Stimulated activated CD8-positive, alpha-beta memory T cell treated with anti-CD3 and anti-CD28 coated beads, Interleukin-7, amount 100 ng/mL, for 48 hours (primary cell): ENCODE measurements at places on chromosomes 11 and 22.

DNA sequence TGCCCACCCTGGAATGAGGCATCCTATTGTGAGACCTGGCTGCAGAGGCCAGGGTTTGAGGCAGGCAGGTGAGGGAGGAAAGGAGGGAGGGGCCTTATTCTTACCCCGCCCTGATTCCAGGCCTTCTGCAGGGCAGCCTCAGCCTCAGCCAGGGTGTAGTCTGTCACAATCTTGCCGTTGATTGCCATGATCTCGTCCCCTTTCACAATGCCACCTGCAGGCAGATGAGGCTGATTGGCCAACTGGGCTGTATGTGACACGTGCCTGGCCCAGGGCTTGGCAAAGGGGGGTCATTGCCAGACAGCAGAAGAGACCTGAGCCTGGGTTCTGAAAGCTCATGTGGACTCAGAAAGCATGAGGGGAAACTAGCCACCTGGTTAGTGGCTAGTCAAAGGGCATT is 21.4 kb upstream of the ABCC8 start:
- no peak for DNase-seq

GRCh38 chr11:76723548-76723947 is 53.0 kb upstream of the LRRC32 start:
- DNase-seq = no peak

DNA sequence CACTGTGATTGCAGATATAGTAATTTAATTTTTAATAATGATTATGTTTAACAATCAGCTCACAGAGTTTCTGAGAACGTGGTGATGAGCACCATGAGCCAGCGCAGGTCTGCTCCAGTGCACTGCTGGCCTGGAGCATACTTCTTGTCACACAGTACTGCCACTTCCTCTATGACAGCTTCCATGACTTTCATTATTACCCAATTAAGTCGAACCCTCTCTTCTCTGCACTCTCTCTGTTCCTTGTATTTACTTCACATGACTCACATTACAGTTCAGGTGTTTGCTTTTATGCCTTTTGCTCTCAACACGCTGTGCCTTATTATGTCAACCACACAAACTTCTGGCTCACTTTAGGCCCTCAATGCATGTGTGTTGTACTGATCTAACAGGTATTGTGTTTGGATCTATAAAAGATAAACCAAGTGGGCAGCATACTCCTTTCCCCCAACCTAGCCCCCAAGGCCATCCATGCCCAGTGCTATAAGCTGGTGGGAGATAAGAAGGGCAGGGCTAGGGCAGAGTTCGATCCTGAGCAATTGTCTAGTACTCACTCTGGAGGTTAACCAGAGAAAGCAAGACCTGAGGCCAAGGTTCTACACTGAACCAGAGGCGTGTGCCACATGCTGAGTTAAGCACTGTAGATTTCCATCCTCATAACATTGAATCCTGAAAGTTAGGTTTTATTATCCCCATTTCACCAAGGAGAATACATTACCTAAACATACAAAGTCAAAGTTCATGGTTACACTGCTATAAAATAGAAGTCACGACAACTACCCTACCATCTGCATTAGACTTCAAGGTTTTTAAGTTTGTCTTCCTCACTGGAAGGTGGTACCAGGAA is 356.5 kb downstream of the INSC start:
- DNase-seq = no peak

DNA sequence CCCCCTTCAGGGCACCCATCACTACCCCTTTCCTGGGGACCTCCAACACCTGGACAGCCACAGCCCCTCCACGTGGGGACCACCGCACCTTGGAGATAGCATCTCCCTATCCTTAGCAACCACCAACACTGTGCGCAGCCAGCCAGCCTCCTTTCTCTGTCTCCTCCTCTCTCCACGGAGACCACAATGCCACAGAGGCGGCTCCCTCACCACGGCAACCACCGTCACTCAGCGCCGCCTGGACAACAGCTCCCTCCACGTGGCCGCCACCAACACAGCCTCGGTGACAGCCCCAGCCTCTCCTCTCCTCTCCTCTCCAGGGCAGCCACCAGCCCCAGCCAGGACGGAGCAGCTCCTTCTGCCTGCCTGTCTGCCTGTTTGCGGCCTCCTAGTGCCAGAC is 10.5 kb downstream of the ELFN2 start:
- no peak for DNase-seq

DNA sequence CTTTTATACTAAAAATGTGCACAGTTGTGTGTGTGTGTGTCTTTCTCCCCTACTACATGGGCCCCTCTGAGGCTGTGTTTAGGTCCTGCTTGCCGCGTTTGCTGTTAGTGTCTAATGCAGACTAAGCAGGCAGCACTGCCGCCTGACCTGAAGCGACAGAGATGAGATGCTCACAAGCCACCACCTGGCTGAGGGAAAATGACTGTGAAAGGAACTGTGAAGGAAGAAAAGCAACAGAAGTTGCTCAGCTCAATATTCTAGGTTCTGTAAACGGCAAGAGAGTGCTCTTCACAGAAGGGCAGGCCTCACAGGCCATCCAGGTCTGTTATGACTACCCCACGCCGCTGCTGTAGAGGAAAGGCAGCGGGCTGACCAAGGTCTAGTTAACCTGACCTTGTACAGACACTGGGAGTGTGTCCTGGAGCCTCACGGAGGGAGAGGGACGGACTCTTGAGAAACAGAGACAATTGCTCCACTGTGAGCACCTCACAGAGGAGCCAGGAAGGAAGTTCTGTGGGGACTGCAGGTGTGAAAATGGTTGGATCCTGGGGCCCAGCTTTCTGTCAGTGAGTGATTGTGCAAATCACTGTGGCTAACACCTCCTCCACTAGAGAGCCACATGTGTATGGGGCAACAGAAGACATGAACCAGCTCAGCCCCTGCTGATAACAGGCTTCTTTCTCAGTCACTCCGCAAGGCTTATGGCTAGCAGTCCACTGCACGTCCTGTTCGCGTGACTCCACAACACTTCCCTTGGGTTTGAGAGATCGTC is 31.3 kb upstream of the YPEL1 start:
- peak; percentile 60 for DNase-seq

DNA sequence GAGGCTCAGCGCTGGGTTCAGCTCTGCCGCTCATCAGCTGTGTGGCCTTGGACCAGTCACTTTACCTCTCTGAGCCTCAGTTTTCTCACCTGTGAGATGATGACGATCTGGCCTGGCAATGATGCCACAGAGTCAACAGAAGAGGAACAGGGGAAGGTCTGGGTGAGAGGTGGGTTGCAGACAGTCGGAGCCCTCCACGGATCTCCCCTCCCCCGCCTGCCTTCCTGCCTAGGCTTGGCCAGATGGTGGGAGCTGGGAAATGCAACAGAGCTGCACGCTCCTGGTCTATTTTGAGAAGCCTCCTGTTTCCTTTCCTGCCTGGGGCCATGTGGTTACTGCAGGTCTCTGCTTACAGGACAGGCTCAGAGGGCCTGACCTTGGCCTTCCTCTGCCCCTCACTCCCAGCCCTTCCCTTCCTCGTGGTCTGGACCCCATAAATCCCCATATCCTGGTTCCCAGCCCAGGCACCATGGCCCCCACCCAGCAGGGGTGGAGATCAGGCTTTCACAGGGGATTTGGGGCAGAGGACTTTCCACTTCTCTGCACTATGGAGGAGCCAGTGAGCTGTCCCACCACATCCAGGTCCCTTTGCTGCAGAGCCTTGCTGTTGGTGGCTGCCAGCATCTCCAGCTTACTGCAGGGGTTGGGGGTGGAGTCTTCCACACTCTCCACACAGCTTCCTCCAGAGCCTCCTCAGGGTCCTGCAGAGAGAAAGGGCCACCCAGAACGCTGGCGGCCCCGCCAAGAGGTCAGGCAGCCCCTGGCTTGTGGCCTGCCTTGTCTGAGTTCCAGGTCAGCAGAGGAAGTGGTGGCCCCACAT is 46.9 kb downstream of the C11orf96 start:
- no peak for DNase-seq

- DNase-seq = no peak
Measured at GRCh38 chr11:66360406-66361073, 11.0 kb downstream of the SLC29A2 start.

GRCh38 chr22:36160499-36160942 is at the start of gene APOL3:
TSS of gene APOL3 (minus strand) at chr22:36160755. CDS start at chr22:36149055, 11,700 bp downstream.
- no peak for DNase-seq

GRCh38 chr22:39422101-39422500 is 22.5 kb downstream of the TAB1 start:
- no peak for DNase-seq

DNA sequence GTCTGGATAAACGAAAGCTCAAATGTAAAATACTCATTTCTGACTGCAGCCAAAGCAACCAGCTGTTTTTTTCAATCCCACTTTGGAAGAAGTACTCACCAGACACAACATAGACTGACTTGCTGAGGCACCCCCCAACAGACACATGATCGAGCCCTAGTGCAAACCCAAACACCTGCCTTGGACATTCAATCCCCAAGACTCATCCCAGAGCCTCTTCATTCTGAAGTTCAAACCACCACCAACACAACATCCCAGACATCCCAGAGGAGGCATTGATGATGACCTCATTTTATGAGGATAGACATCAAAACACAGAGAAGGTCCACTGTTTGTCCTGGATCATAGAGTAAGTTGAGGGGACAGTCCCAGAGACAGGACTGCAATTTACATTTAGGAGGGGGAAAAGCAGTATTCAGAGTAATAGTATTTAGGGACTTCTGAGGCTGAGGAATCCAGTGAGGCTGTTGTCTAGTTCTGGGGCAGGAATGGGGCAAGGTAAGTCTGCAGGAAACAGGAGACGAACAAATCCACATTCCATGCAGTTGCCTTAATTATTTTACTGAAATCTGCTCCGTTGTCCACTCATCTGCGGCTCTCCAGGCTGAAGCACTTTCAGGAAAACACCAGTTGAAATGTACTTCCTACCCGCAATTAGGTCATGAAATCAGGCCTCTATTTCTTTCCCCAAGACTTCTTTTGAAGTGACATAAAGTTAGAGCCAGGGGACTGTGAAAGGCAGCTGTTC is 54.8 kb downstream of the CLPB start:
- no peak for DNase-seq

- no peak for DNase-seq
Measured at GRCh38 chr22:28562324-28562723, 117.3 kb downstream of the TTC28 start.

DNA sequence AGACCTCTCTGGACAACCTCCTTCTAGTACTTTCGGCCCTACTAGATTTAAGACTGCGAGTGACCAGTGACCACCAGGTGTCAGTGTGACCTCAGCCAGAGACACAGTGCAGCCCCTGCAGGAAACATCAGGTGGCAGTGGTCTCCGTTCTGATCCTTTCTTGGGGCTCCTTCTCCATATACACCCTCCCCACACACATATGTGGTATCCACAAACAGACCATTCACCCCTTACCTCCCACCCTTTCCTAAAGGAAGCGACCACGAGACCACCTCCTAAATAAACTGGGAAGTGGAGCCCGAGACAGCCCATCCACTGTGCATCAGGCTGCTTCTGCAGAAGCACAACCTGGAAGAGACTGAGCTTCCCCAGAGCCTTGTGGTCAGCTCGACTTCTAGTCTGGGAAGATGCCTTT is 38.5 kb upstream of the CYP2D6 start:
- no peak for DNase-seq

- peak; percentile 5 for DNase-seq
Measured at GRCh38 chr11:130831506-130831905, 84.8 kb downstream of the SNX19 start.

GRCh38 chr11:128936606-128937251 is 5.9 kb downstream of the TP53AIP1 start:
- no peak for DNase-seq

DNA sequence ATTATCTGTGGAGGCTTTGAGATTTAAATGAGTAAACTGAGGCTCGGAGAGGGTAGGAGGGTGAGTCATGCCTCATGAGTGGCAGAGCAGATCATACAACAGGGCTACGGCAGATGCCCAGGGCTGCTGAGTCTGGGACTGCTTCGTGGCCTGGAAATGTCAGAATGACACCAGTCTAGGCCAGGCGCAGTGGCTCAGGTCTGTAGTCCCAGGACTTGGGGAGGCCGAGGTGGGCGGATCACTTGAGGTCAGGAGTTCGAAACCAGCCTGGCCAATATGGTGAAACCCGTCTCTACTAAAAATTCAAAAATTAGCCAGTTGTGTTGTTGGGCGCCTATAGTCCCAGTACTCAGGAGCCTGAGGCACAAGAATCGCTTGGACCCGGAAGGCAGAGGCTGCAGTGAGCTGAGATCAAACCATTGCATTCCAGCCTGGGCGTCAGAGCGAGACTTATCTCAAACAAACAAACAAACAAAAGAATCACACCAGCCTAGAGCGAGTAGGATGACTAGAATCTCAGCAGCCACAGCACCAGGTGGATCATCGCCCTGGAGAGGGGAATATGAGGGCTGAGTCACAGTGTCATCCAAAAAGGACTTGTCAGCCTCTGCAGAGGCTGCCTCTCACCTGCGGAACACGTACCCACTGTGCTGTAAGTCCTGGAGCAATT is 48.6 kb upstream of the ADA2 start:
- no peak for DNase-seq

GRCh38 chr11:80613655-80614054 is 1172.8 kb upstream of the TENM4 start:
- DNase-seq = no peak

- no peak for DNase-seq
Measured at GRCh38 chr11:124745835-124746620, 6.0 kb downstream of the VSIG2 start.

GRCh38 chr11:24511511-24511910 is 14.7 kb downstream of the LUZP2 start:
- DNase-seq = no peak

DNA sequence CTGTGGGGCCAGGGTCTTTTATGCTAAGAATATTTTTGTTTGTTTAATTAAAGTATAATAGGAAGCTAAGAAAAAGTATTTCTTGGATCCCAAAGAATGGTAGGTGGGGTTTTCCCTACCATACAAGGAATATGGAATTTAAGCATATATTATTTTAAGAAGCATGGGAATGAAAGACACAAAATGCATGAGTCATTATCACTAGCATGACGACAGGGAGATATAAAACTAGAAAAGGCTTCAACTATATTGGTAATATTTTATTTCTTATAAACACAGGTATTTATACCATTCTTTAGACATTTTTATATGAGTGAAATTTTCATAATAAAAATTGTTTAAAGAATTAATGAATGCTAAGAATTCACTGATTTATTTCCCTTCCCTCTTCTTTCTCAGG is 39.3 kb upstream of the SOX6 start:
- no peak for DNase-seq

DNA sequence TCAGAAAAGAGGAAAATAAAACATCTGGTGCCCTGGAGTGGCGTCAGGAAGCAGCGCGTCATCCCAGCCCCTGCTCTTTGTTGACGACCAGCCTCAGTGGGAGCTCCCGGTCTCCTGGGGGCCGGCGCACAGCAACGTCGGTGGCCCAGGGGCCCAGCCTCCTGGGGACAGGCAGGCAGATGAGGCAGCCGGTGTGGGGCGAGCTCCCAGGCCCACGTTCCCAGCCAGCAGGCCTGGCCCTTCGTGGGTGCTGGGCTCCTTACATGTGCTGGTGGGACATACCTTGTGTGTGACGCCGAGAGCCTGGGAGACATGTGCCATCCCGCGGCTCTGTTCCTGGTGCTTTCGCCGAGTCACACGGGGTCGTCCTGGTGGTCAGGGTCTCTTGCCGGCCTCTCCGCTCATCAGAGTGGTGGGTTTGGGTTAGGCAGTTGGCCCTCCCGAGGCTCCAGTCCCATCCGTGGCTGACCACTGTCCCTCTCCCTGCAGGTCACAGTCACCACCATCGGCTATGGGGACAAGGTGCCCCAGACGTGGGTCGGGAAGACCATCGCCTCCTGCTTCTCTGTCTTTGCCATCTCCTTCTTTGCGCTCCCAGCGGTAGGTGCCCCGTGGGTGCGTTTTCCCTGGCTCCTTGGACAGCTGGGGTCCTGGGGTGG is 116.7 kb downstream of the KCNQ1OT1 start:
- no peak for DNase-seq
